ENCODE measurements at places on chromosomes 3 and 15.

GRCh38 chr15:65189102-65189740 is 4.1 kb upstream of the CLPX start:
- DNase-seq = no peak

GRCh38 chr15:86444527-86444926 is 364.9 kb downstream of the AGBL1 start:
- DNase-seq = no peak

DNA sequence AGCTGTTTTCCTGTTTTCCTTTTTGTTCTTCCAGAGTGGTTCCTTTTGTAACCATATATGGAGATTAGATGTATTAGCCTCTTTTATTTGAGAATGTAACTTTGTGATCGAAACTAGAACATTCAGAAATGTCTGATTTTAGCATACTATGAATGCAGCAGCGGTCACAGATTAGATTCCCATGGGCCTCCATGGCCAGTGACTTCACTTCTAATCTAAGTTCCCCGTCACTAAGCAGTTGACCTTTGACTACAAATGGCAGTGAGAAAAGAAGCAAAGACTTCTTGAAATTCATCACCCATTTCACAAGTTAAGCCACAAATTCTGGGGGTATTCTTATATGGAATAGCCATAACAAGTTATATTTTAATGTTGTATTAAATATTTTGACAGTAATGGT is 114.6 kb upstream of the FLNB start:
- no peak for DNase-seq

DNA sequence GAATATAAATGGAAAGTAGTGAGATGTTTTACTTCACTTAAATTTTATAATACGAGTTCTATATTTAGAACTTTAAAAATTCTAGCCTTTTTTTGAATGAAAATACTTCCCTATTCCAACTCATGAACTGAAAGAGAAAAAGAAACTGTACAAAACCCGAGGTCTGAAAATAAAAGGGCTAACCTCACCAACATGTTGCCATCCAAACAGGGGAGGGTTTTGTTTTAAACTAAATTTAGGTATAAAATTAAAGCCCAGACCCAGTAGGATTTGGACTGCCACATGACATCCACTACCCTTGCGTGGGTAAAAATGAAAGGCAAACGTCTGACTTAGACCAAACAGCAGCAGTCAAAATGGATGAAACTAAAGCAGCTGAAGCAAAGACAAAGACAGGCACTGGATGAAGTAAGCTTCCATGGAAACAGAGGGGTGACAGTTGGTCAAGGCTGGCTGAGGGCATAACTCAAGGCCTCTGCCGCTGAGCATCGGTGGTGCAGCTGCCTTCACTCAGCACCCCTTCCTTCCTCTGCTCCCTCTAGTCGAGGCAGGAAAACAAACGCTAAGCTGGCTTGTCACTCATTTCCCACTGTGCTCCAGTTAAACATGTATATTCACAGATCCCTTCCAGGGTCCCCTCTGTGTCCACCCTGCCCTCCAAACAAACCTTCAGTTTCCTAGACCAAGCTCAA is 58.1 kb downstream of the TM4SF4 start:
- no peak for DNase-seq

GRCh38 chr3:181752202-181752671 is 40.5 kb downstream of the SOX2 start:
- no peak for DNase-seq
